ENCODE measurements at places on chromosomes 16 and 17.

DNA sequence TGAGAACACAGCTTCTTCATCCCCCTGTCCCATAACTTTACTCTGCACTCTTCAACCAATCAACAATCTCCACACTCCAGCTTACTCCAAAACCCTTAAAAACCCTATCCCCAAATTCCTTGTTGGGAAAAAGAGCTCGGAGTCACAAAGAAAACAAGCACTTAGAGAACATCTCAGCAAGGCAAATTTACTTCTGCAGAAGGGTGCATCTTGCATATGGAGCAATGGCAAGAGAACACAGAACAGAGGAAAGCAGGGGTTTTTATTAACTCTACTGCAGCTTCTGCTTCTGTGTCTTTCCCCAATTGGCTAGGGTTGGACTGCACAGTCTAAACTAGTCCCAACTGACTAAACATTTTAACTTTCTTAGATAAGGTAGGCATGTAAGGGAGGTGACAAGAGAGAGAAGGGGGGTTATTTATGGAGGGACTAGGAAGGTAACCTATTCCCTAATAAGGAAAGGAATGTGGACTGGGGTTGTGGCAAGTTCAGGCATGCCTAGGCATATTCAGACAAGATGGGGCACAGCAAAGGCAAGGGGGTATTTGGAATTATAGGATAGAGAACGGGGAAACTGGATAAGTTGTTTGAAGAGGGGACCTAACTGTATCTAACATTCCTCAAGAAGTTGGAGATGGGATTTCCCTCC is 125.5 kb downstream of the CACNG3 start:
- no peak overlapping the region for H3K27ac ChIP-seq
- no peak overlapping the region for H3K4me3 ChIP-seq

DNA sequence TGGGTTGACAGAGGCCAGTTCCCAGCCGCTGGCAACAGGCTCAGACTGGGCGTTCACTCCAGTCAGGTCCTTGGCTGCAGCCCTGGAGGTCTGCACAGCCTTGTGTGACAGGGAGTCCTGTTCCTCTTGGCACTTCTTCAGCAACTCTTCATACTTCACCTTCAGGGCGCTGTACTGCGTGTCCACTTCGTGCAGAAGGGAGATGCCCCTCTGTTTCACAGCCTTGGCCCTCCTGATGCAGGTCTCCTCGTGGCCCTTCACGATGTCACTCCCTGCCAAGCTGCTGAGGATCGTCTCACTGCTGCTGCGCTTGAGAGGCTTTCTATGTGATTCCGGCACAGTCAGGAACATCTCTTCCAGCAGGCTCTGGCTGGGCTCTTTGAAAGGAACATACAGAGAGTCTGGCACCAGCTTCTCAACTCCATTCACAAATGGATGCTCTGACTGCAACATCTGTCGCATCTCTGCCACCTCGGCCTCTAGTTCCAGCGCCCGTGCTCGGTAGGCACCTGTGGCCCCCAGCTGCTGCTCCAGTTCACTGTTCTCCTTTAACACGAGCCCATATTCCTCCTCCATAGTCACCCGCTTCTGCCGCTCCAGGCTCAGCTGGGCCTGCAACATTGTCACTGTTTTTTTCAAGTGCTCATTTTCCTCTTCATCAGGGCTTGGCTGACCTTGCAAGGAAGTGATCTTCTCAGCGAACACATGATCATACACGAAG is 27.2 kb downstream of the CDR2 start:
- no peak for DNase-seq
- peaks cover 30% of the 10 kb centered on the region for H3K36me3 ChIP-seq
- H3K4me1 ChIP-seq: no peaks in the 10 kb centered on the region
- H3K4me3 ChIP-seq: no peak overlapping the region

DNA sequence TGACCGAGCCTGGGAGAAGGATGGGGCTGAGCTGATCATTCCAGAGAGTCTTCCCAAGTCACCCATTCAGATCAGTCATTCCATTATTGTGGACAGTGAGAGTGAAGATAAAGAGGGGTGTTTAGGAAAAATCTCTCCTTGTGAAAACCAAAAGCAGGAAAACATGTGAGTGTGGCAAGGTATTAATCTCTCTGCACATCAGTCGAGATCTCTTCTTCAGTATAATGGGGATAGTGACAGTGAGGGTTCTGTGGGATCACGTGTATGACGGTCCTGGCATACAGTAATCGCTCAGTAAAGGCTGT is 35.4 kb downstream of the CHD9 start:
- DNase-seq: no peak
- peaks cover 43% of the 10 kb centered on the region for H3K4me1 ChIP-seq
- no peaks in the 10 kb centered on the region for H3K36me3 ChIP-seq
- no peaks in the 10 kb centered on the region for H3K27me3 ChIP-seq
- peak overlapping the region; percentile 32 for H3K27ac ChIP-seq
- no peak overlapping the region for H3K4me3 ChIP-seq

GRCh38 chr17:48181653-48182052 is 74.1 kb downstream of the SNX11 start:
- no peak for DNase-seq
- H3K4me1 ChIP-seq: no peaks in the 10 kb centered on the region
- H3K36me3 ChIP-seq: no peaks in the 10 kb centered on the region

Data from type B pancreatic cell (in vitro differentiated cells).